Left colon (tissue), 2 donors: ENCODE measurements at places on chromosomes 5 and 9. TPM values are rescaled to one million over a fixed set of nuclear protein-coding genes. Genes with fewer than 3 reads are reported as not detected.

Gene FBN2
- 1.9 TPM for total RNA-seq

Gene GAPT
- total RNA-seq: 0.70 TPM

- DNase-seq: peak; percentile 10
These were observed 42.4 kb upstream of the ZBED3 start for GRCh38 chr5:77129391-77129990.

- DNase-seq: no peak
These were observed 617.6 kb downstream of the KIF4B start for GRCh38 chr5:155631116-155631515.

DNA sequence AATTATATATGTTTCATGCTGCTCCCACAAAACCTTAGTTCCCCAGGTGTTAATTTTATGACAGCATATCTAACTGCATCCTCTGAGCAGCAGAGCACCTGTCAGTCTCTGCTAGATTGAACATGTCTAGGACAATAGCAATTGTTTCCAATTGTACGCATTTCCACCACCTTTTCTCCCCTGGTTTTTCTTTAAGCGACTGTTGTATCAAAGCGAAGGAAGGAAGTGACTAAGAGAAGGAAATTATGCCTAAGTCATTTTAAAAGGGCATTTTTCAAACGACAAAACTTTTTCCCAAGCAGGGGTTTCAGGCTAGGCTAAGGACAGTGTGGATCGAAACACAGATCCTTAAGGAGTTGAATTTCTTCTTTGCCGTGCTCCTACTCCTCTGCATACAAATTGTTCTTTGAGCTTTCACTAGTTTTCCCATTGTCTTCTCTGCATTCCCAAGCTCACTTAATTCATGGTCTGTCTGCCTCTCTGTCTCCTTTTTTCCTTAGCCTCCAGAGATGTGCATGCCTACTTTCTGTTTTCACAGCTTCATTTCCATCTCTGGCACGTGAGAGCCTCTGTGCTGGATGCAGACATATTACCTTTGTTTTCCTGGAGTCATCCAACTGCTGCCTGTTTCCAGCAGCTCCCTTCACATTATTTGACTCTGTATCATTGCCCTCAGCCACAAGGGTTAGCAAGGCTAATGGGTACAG, 39.4 kb upstream of the STARD4 start:
- DNase-seq: no peak

- DNase-seq: no peak
These were observed 367.7 kb upstream of the RFX3 start for GRCh38 chr9:3893519-3893918.

- no peak for DNase-seq
These were observed 60.8 kb downstream of the PFDN1 start for GRCh38 chr5:140242099-140242498.
